ENCODE measurements at places on chromosomes 2 and 18.

DNA sequence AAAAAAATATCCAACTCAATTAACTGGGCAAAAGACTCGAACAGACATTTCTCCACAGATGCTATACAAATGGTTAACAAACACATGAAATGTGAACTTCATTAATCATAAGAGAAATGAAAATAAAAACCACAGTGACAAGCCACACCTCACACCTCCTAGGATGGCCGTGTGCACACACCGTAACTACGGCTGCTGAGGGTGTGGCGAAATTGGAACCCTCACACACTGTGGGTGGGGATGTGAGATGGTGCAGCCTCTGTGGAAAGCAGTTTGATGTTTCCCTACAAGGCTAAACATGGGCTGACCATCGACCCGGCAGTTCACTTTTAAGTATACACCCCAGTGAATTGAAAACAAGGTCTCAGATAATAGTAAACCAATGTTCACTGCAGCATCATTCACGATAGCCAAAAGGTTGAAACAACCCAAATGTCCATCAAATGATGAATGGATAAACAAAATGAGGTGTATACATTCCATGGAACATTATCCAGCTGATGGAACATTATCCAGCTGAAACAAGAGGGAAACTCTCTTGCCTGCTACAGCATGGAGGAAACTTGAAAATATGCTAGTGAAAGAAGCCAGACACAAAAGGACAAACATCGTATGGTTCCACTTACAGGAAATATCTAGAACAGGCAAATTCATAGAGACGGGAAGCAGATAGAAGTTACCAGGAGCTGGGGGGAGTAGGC lies 32.2 kb downstream of the ZAP70 start:
- peak; percentile 35 for DNase-seq

GRCh38 chr18:25595274-25596060 lies 243.5 kb upstream of the ZNF521 start:
- no peak for DNase-seq

- no peak for DNase-seq
Measured at GRCh38 chr2:46146866-46147502, 150.2 kb upstream of the EPAS1 start.

- no peak for DNase-seq
Measured at GRCh38 chr2:165681841-165682240, 112.2 kb downstream of the GALNT3 start.

GRCh38 chr2:162107361-162107901 lies 33.4 kb upstream of the DPP4 start:
- DNase-seq, result no peak

GRCh38 chr2:156727867-156728266 lies 291.7 kb downstream of the GPD2 start:
- no peak for DNase-seq

GRCh38 chr2:83531206-83531826 lies 927.8 kb downstream of the SUCLG1 start:
- DNase-seq, result no peak

DNA sequence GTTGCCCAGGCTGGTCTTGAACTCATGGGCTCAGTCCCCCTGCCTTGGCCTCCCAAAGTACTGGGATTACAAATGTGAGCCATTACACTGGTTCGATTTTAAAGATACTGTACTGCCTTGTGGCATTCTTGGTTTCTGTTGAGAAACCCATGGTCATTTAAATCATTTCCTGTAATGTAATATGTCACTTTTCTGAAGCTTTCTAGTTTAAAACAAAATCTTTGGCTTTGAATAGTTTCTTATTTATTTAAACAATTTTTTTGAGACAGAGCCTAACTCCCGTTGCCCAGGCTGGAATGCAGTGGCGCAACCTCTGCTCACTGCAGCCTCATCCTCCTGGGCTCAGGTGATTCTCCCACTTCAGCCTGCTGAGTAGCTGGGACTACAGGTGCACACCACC lies 8.9 kb downstream of the ZNF512 start:
- DNase-seq, result no peak

GRCh38 chr2:218984239-218985020 lies 554 bp downstream of the FEV start:
- DNase-seq, result no peak

- DNase-seq, result no peak
Measured at GRCh38 chr2:217601601-217602000, 401.2 kb downstream of the TNS1 start.

DNA sequence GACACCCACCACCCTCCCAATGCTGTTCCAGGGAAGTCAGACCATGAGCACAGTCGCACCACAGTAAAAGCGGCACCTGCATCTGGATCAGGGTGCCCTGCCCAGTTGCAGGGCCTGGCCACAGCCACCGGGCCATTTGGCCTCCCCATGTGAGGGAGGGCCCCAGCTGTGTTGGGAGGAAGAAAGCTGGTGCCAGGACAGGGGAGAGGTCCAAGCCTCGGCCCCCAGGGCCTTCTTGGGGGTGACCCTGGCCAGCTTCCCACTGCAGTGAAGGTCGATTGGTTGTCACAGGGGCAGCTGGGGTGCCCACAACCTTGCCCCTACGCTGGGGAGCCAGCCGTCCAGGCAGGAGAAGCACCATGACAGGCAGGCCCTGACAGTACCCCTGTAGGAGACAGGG lies 183.2 kb upstream of the RAB6C start:
- no peak for DNase-seq

DNA sequence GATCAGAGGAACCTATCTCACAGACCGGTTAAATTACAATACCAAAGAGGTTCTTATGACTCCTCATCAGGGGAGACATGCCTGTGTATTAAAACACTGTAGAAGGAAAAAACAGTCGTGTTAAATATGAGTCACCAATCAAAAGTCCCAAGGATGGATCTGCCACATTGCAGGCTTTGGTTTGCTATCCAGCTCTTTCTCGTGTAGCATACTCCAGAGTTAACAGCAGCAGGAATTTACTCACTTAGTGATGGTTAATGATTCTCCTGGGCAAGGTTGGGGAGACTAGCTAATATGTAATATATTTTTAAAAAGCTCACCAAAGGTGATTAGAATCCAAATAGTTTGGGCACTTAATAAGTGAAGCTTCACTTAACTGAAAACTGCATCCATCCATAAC lies 109.7 kb downstream of the MBD5 start:
- DNase-seq, result peak; percentile 38

- DNase-seq, result peak; percentile 95
Measured at GRCh38 chr2:158936978-158937377, 31.5 kb upstream of the TANC1 start.

GRCh38 chr18:62828091-62828640 lies 112.8 kb downstream of the PHLPP1 start:
- peak; percentile 28 for DNase-seq

DNA sequence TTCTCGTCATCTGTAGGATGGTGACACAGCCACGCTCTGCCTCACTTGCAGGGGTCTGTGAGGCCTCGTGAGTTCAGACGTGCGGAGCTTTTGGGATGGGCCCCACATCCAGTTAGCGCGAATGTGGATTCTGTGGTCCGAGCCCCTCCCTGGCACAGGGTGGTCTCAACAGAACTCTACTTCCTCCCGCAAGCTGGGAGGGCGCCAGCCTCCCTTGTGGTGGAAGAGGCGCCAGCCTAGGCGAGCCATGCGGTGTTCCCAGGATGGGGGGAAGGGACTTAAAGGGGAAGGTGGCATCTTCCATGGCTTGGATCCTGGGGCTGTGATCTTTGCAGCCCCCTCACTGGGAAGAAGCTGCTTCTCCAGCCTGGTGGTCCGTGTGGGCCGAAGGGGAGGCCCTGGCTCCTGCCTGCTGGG lies 1.4 kb downstream of the SNORC start:
- DNase-seq, result no peak

DNA sequence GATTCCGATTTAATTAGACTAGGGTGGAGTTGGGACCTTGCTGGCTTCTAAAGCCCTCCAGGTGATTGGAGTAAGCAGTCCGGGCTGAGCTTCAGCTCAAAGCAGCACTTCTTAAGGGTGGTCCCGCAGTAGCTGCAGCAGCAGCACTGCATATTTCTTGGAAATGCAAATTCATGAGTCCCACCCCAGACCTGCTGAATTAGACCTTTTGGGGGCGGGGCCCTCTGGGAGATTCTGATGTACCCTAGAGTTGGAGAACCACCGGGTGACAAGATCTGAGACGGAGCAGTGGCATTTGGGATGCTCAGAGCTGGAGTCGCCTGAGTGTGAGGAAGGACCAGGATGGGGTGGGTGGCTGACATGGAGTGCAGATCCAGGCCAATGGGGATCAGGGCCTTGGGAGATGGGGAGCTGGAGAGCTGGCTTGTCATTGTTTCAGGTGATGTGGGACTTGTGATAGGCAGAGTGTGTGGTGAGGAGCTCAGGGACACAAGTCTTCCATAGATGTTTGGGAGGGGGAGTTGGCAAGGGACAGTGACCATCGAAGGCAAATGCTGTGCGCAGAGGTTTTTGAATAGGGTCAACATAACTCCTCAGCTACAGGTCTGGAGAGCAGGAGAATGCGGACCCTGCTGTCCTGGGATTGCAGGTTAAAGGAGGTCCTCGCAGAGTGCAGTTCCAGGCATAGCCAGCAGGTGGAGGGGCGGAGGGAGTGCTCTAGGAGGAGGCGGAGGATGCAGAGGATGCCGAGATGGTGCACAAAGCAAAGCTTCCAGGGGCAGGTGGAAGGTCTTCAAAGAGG lies 130.9 kb upstream of the RAB12 start:
- peak; percentile 52 for DNase-seq

DNA sequence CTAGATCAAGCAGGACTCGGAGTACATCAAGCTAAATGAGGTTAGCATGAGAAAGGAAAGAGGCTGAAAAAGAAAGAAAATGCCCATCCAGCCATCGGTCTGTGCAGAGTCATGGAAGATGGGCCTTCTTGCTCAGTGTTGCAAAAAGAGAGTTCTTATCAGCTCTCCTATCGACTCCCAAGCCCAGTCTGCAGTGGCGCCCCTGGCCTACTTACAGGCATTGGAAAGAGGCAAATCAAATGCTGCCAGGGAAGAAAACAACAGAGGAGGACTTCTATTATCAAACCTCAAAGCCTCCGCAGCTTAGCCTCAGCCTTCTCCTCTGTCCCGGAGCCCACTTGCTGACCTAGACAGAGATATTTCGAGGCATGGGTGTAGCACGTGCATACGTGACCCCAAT lies 66.0 kb downstream of the CDH2 start:
- no peak for DNase-seq

- DNase-seq, result no peak
Measured at GRCh38 chr2:22944143-22944542, 440.8 kb upstream of the KLHL29 start.
